ENCODE measurements at places on chromosomes 2 and 18.

DNA sequence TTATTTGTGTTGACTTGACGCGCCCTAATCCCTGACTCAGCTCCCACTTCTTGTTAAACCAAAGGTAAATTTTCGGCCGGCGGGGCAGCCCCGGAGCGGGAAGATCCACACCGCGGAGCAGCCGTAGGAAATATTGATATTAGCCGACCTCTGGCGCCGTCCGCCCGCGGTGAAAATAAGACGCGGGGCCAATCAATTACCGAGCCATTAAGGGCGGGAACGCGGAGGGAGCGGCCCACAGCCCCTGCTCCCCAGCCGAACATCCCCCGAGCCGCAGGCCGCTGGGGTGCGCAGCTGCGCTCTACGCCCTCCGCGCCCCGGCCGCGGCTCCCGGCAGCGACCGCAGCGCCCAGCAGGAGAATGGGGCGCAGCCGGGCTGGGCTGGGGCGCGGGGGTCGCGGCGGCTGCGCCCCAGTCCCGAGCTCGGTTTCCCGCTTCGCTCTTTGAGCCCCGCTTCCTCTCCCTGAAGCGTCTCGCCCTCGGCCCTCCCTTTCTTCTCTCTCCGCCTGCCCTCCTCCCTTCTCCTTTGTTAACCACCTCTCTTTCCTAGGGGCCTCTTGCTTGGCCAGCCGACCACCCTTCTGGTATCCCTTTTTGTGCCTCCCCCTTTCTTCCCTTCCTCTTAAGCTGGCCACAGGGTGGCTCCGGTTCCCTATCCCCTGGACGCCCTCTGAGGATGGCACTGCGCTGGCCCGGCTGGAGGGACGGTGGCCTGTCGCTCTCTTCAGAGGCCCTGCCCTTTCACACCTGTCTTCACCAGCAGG lies 40.9 kb downstream of the CELF4 start:
- ATAC-seq: no peak

DNA sequence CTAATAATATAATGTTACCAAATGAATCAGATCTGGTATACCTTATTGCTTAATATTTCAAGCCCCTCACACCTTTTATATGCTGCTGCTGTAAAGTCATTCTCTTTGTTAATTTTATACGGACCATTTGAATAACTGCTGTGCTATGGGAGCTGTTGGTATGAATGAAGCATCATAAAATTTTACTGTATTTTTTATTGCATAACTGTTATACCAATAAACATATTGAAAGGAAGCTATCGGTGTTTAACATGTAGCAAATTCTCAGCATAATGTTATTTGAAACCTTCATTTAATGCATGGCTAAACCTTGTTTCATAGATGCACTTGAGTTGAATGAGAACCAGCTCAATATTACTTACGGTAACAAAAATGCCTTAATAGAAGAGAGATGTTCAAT lies 1040.3 kb downstream of the SOCS6 start:
- no peak for ATAC-seq

DNA sequence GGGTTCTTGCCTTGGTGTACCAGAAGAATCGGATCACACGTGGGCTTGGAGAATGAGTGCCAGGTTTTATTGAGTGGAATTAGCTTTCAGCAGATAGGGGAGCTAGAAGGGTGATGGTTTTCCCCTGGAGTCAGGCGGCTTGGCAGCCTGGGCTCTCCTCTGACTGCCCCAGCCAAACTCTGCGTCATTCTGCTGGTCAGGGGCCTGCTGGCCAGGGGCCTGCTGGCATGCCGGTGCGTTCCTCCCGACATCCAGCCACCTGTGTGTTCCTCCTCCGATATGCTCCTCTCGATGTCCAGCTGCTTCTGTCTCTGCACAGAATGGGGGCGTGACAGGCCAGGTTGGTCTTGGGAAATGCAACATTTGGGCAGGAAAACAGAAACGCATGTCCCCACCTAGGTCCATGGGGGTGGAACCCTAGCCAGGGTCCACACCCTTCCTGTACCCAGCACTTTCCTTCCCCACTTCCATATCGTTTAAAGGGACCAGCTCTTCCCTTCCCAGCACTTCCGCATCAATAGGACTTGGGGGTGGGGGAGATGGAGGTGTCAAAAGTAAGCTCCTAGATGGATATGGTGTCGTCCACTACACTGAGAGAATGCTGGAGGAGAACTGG lies 85.3 kb downstream of the VWA3B start:
- ATAC-seq: no peak

GRCh38 chr2:65386344-65386743 lies 46.1 kb downstream of the SPRED2 start:
- no peak for ATAC-seq

GRCh38 chr18:10682368-10682714 lies 156.5 kb downstream of the NAPG start:
- ATAC-seq: no peak

- ATAC-seq: no peak
These were observed 125.5 kb upstream of the ZNF516 start for GRCh38 chr18:76620321-76621170.

- ATAC-seq: no peak
These were observed 18.2 kb downstream of the GNLY start for GRCh38 chr2:85712336-85712735.

GRCh38 chr2:150097901-150098531 lies 389.5 kb downstream of the RND3 start:
- no peak for ATAC-seq

- peak; percentile 65 for ATAC-seq
These were observed 9.8 kb upstream of the MREG start for GRCh38 chr2:216023055-216023648.

DNA sequence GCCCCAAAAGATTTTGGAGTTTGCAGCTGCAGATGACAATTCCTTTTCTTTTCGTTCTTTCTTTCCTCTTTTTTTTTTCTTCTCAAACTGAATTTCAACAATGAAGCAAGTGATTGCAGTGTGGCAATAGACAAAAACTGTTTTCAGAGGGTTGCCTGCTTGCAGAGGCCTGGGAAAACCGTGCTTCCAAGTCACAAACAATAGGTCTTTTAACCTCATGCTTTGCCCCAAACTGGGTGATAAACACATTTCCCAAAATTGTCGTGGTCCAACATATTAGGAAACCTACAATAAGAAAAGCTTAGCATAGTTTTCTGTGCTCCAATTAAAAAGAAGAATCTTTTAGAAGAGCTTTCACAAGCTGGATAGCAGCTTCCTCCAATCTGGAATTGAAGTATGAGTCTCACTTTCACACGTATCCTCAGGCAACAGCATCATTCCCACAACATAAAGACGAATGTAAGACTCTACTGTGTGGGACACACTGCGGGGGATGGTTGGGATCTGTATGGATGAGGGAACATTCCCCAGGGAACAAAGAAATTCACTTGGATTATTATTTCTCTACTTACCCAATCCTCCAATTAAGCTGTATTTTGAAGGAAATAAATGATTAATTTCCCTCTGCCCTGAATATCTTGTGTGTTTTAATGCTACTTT lies 656.1 kb downstream of the RNF144A start:
- ATAC-seq: no peak

GRCh38 chr2:152031747-152032306 lies 67.0 kb downstream of the CACNB4 start:
- no peak for ATAC-seq

DNA sequence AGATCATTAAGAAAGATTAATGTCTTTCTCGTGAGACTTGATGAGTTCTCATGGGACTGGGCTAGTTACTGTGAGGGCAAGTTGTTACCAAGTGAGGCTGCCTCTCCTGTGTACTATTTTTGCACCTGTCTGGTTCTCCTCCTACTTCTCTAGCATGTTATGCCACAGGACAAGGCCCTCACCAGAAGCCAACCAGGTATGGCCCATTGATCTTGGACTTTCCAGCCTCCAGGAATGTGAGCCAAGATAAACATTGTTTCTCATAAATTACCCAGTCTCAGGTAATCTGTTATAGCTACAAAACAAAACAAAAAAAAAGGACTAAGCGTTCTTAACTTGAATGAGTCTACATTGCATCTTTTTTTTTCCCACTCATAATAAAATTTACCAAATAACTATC lies 184.1 kb downstream of the CDH7 start:
- no peak for ATAC-seq

GRCh38 chr18:49591775-49592174 lies 29.9 kb downstream of the LIPG start:
- ATAC-seq: no peak

- ATAC-seq: no peak
These were observed 216.5 kb upstream of the SP5 start for GRCh38 chr2:170498619-170499018.

DNA sequence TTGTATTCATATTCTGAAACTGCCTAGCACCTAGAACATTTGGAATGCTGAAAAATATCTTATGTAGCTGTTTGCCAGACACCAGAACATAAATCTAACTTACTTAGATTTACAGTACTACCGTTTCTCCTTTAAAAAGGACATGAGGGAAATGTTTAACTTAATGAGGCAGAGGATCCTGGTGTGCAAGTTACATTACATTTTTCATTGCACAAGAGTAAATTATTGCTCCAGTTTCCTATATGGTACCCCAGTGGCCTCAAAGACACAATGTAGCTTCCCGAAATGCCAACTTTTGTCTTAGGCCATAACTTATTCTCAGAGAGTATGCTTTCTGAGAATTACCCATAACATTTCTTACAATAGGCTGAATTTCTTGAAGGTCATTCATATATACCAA lies 105.5 kb upstream of the DTNA start:
- ATAC-seq: no peak
